Occipital lobe (tissue), 3 donors: ENCODE measurements at places on chromosomes 16 and 17. TPM values are rescaled to one million over a fixed set of nuclear protein-coding genes. Genes with fewer than 3 reads are reported as not detected.

DNA sequence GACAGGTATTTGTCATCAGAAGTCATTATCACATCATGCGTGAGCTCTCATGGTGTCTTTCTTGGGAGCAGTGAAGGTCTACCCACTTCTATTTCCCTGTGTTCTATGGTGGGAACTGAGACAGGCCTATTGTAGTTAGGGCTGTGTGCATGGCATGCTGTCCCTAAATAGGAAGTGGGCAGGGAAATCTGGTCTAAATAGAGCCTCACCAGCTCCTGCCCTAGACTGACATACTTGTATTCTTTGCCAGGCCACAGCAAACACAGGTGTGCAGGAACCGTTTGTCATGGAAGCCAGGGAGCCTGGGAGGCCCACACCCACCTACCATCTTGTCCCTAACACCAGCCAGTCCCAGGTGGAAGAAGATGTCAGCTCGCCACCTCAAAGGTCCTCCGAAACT, 10.1 kb downstream of the SLC7A6 start:
- no peak for DNase-seq

- no peak for DNase-seq
Observed at GRCh38 chr16:65268331-65268730, 146.5 kb upstream of the CDH11 start.

DNA sequence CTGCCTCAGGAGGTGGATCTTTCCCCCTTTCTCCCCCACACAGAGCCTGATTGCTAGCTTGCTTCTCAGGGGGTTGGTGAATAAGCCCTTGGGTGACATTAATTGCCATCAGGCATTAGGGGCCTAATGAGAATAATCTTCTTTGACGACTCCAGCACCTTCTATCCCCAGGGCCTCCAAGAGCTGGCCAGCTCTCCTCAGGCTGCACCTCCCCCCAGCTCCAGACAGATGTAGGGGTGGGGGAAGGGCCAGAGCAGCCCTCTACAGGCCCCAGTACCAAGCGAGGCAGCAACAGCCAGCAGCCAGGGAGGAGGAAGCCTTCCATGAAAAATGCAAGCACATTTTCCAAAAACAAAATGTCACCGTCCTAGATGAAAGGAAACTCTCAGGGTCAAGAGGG, 1.4 kb upstream of the TMEM132E start:
- DNase-seq = no peak

- no peak for DNase-seq
Observed at GRCh38 chr16:1225051-1225451, at the start of gene TPSG1. TPSG1 (minus strand) TSS chr16:1225268; CDS start chr16:1225252, 16 bp downstream.

The TEFM gene
- 17.8 TPM for total RNA-seq

GRCh38 chr16:31094088-31094423, 541 bp downstream of the VKORC1 start:
- no peak for DNase-seq
